Right lobe of liver (tissue), 6 donors: ENCODE measurements at places on chromosomes 1 and 21.

GRCh38 chr1:184843732-184844495 is 89.3 kb upstream of the EDEM3 start:
- no peak for DNase-seq

GRCh38 chr1:79353224-79353623 is 346.7 kb upstream of the ADGRL4 start:
- DNase-seq = no peak

GRCh38 chr1:26163684-26164035 is 4.8 kb downstream of the FAM110D start:
- peak; percentile 12 for DNase-seq

- DNase-seq = no peak
Observed at GRCh38 chr1:19644681-19645410, 735 bp downstream of the NBL1 start.

DNA sequence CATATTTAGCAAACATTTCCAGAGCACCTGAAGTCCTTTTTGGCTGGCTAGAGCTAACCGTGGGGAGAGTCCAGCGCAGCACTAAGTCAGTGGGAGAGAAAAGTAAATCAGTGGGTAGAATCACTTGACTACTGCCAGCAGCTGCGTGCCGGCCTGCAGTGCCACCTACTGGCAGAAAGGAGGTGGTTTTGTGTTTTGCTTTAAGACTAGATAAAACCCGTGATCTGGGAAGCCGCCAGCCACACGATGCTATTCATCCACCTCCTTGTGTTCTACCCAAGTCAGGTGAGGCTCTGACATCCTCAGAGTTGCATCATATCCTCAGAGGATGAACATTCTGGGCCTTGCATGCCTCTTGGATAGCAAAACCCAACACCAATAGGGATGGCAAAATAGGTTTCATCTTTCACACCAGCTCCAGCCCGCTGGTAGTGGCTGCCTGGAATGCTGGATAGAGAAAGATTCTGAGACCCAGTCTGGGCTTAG is 14.1 kb upstream of the HEYL start:
- DNase-seq = peak; percentile 74
